AML-193 (cell line): ENCODE measurements at places on chromosomes 3 and 15.

GRCh38 chr15:59052915-59053407, 52.0 kb upstream of the CCNB2 start:
- no peak for DNase-seq

DNA sequence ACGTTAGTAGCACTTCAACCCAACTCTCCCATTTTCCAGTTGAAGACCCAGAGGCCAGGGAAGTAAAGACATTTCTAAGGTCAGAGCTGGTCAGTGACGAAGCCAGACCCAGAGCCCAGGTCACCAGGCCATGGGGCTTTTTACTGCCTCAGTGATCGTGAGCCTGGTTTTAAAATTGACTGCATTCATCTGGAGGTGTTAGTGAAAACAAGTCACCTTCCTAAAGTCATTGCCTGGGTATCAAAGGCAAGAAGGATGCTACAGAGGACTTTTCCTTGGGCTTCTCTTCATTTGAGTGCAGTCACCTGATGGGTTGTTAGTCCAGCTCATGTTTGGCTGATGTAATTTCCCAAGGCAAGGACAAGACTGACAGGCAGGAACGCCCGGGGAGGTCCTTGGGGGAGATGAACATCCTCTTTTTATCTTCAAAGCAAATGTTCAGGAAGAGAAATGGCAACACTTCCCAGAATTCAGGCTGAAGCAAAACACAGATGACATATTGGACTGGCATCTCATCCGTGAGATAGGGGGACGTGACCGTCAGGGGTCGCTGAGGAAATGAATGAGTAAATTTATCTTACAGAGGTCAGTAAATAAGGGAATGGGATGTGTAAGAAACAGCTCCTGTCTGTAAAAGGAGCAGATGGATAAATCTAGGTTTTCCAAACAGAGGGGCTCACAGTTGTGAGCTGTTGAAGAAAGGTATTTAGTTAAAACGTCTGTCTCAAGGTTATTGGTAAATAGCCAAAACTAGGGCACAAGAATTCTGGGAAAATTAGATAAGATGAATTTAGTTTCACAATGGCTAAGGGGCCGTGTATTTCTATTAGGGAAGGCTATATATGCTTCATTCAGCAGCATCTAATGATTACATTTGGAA, 201.2 kb downstream of the OPA1 start:
- no peak for DNase-seq

DNA sequence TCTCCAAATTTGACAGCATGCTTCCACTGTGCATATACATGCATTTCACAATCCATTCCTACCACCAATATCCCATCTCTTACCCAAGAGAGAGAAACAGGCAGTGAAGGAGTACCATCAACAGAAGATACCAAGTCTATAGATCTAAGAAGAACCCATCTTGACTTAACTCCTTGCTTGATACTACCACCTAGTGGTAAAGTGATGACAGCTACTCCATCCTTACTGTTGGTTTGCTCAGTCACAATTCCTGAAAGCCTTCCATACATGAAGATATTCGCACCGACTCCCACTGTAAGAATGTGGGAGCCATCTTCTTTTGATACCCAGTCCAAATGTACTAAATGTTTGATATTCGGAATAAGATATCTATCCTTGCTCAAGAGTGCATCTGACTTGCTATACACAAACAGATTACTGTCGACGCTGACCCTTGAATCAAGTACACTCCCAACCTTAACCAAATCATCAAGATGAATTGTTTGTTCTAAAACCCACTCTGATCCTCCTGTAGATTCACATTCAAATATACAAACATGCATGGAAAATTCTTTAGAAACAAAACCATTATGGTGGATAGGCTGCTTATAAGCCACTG, 123.1 kb downstream of the DMXL2 start:
- DNase-seq = peak; percentile 18

GRCh38 chr3:46854555-46854991, 8.7 kb downstream of the MYL3 start:
- DNase-seq = no peak

DNA sequence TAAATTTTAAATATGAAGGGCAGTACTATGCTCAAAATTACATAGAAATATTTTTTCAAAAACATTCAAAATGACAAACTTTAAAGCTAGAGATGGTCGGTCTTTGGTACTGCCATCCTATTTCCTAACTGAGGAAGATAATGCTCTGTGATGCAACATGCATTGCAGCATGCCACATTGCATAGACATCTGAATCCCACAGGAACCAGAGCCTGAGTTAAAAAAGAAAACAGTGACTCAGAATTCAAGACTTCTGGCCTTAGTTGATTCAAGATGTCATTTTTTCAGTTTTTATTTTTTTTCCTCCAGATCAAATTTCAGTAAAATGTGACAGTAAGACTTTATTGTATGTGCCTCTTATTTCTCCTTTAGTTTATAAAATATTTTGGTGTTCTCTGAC, 33.1 kb downstream of the TP63 start:
- DNase-seq = peak; percentile 65

DNA sequence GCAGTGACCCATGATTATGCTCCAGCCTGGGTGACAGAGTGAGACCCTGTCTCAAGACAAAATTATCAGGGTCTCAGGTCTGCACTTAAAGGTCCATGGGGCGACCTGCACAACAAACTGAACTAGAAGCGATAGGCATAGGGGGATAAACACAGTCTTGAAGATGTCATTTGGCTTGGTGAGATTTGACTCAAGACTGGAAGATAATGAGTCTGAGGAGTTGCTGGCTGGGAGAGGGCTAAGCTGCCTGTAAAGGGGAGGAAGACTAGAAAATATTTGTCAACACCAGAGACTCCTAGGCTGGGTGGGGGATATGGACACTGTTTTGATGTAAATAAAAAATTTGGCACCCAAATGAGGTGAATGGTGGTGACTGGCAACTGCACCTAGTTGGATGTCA, 19.8 kb downstream of the GHRL start:
- DNase-seq = no peak

DNA sequence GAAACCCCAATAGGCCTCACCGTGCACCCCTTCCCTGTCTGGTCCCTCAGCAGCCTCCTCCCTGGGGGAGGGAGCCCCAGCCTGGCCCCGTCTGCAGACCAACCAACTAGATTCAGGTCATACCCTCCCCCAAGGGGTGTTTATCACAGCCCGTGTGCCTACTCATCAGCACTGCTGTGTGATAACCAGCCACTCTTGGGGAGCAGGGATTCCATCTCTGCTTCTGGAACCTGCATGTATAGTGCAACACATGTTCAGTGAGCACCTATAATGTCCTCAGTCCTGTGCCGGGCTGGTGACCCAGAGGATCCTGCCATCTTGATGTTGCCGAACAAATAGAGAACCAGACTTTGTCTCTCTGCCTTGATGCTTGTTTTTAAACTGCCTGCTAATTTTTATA, 6.6 kb upstream of the SLCO2A1 start:
- no peak for DNase-seq

DNA sequence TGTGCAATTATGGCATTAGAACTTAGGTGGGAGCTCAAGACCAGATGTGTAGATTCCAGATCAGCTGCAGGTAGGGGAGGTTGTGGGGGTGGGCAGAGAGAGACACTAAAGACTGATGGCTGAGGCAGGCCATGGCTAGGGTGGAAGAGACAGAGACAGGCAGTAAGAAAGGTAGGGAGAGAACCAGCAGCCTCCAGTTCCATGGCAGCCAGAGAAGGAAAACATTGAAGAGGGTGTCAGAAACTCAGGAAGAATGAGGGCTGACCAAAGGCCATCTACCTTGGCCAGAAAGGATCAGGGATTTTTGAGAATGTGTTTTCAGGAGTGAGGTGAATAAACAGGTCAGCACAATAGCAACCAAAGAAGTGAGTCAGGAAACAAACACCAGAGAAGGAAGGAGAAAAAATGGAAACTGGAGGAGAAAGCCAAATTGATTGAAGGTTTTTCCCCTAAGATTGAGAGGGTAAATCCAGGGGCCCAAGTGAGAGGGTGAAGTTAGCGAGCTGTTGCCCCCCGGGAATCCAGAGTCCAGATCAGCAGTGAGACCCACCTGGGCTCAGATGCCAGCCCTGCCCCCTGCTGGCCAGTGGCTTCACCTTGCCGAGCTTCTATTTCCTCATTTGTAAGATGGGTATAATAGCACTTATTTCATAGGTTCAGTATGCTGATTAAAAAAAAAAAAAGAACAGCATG, 41.0 kb downstream of the ABHD2 start:
- DNase-seq = no peak

- no peak for DNase-seq
These were observed 34.5 kb downstream of the TGFBR2 start for GRCh38 chr3:30640851-30641250.

GRCh38 chr15:42104095-42104891, 9.9 kb upstream of the PLA2G4D start:
- no peak for DNase-seq

GRCh38 chr3:197881270-197881969, 68.6 kb upstream of the RPL35A start:
- no peak for DNase-seq

DNA sequence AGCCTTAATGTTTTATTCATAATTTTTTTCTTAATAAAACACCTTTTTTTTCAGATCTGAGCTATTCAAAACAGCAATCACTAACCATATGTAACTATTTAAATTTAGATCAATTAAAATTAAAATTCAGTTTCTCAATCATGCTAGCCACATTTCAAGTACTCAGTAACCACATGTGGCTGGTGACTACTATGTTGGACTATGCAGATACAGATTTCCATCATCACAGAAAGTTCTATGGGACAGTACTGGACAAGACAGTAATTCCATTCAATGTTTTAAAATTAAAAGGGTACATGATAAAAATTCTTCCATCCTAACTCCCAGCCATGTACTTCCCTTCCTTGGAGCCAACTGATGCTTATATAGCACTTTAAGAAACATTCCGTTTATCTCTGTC, 119.3 kb downstream of the GLDN start:
- no peak for DNase-seq

GRCh38 chr3:168085491-168086119, 10.1 kb downstream of the GOLIM4 start:
- DNase-seq = no peak

DNA sequence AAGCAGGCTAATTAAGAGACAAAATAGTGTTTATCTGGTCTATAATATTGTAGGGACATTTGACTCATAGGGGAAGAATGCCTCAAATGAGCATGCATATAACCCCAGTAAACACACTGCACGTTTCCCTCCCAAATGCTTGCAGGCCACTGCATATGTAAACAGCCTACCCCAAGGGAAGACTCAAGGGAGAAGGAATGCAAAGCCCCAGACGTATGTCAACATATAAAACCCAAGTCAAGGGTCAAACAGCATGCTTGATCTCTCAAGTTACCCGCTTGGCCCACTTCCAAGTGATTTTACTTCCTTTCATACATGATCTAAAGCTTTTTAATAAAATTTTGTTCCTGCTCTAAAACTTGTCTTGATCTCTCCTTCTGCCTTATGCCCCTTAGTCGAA, 1090.0 kb downstream of the OTOL1 start:
- no peak for DNase-seq

DNA sequence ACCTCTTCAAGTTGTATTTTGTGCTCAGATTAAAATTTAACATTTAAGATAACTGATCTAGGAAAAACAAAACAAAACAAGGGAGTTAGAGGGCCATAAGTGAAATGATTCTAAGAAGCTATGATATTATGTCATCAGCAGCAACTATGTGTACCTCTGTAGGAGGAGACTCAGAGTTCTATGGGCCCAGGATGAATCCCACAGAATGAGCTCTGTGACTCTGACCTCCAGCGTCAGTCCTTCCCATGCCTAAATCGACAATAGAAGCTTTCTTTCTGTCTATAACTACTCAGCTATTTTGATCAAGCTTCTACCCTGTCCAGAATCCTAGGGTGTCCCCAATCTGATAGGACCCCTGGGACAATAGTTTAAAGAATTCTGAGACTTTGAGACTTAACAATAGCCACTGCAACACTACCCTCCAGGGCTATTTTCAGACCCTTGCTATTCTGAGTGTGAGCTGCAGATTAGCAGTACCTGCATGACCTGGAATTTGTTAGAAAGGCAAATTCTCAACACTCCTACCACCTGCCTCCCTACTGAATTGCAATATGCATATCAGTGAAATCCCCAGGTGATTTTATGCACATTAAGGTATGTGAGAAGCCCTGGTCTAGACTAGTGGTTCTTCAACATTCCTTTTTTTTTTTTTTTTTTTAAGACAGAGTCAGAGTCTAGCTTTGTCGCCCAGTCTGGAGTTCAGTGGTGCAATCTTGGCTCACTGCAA, 66.7 kb downstream of the ARHGAP31 start:
- DNase-seq = no peak

- DNase-seq = no peak
These were observed 96.0 kb upstream of the ZNF385D start for GRCh38 chr3:21847005-21847404.

- DNase-seq = peak; percentile 98
These were observed 526.8 kb upstream of the TBL1XR1 start for GRCh38 chr3:177724020-177724638.

- DNase-seq = no peak
These were observed 6.0 kb upstream of the TFRC start for GRCh38 chr3:196087906-196088305.

DNA sequence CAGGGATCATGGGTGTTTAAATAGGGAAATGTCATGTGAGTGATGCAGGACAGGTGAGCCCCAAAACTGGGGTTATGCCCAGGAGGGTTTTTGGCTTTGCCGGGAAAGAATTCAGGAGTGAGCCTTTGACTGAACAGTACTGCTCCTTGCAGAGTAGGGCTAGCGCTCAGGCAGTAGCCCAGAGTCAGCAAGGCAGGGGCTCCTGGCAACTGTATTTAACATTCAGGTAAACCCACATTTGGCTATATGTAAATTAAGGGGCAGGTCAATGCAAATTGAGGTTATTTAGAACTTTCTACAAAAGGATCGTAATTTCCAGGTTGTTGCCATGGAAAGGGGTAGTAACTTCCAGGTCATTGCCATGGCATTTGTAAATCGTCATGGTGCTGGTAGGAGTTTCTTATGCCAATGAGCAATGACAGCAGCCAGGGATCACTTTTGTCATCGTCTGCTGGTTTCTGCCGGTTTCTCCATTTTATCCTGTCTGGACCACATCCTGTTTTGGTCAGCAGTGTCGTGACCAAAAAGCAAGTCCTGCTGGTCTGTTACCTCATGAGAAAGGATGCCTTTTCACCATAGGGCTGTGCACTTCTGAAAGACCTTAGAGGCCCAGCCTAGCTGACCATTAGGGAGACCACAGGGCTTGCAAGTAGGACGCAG, 24.3 kb downstream of the MTHFS start:
- no peak for DNase-seq

DNA sequence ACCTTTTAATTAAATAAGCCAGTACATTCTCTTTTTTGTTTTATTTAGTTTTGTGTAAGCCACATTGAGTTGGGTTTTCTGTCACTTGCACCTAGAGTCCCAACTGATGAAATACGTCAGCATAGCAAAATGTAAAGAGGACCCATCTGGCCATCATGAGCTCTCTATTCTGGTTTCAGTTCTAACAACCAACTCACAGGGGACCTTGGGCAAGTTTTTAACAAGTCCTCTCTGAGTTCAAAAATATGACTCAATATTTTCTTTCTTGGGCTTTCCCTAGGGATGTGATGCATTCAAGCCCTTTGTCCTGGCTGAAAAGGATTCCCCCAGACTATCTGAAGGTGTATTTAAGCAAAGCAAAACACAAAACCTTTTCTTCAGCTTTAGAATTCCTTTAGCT, 32.9 kb downstream of the PLCH1 start:
- no peak for DNase-seq
